ENCODE measurements at places on chromosomes 5 and 9.

DNA sequence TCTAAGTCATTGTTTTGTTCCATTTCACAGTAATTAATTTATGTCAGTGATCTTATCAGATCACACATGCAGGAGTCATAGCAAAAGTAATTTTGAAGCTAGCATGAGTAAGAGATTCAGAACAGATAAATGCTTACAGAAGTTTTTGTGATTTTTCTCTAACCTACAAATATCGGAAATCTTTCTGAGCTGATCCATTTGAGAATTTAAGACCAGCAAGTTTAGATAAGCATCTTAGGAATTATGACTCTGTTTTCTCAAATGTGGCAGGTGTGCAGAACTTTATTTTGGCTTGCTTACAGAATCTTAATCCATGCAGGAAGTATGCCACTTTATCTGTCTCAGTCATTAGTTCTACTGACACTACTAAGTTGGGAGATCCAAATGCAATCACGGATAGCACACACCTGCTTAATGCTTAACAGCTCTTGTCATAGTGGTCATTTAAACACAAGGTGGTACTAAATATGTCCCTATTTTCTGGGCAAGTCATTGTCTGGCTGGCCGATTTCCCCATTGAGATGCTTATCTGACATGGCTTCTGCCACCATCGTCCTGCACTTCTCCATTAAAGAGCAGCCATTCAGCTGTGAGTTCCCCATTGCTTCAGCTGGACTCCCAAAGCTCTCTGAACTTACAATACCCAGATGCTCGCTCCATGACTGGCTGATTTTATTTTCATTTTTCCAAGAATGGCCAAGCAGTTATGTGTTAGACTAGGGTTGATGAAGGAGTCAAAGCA is 305.4 kb upstream of the NUDT12 start:
- DNase-seq: no peak

- DNase-seq: no peak
Measured at GRCh38 chr5:163917747-163918146, 412.3 kb downstream of the MAT2B start.

GRCh38 chr9:25716220-25716872 is 38.1 kb upstream of the TUSC1 start:
- DNase-seq: no peak

DNA sequence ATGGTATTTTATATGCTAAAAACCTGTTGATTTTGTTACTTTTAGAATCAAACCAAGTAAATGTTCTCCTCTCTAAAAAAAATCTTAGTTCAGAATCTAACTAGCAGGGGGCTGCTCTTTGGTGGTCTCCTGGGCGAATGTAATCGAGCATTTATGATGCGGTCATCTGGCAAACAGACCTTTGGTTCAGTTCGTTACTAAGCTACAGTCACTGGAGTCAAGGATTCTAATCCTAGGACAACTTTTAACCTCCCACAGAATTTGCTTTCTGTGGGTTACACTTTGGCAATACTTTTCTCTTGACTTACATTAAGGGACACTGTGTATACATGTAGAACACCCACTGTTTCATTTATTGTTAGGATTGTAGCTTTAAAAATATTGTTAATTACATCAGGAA is 26.3 kb upstream of the FREM1 start:
- DNase-seq: no peak

GRCh38 chr9:134730011-134730760 is 88.6 kb downstream of the COL5A1 start:
- no peak for DNase-seq

- no peak for DNase-seq
Measured at GRCh38 chr9:110257097-110257841, 962 bp upstream of the TXN start.

GRCh38 chr5:122311497-122311960 is 508 bp upstream of the SNCAIP start:
- peak; percentile 9 for DNase-seq

- DNase-seq: no peak
Measured at GRCh38 chr9:126415741-126416370, 89.2 kb downstream of the MVB12B start.

GRCh38 chr5:151812757-151813309 is 41.1 kb downstream of the G3BP1 start:
- no peak for DNase-seq

GRCh38 chr9:17776735-17777134 is 197.9 kb downstream of the SH3GL2 start:
- DNase-seq: peak; percentile 49

- no peak for DNase-seq
Measured at GRCh38 chr9:97039514-97039860, 545 bp upstream of the CTSV start.

- DNase-seq: no peak
Measured at GRCh38 chr9:89883401-89884341, 278.9 kb downstream of the GADD45G start.

DNA sequence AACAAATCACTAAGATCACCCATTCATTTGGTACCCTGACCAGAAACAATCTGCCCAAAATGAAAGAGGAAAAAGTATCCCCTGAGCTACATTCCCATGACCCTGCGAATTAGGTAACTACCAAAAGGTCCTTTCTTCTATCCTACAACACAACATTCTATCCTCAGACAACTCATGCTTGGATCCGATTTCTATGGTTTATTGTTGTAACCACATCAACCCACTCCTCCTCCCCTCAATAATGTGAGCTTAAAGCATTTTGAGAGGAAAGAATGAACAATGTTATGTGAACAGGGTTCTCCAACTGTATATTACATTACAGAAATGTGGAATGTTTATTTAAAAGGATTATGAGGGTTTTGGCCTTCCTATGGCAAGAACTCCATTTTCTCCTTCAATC is 4.0 kb downstream of the SLC35D2 start:
- DNase-seq: no peak

DNA sequence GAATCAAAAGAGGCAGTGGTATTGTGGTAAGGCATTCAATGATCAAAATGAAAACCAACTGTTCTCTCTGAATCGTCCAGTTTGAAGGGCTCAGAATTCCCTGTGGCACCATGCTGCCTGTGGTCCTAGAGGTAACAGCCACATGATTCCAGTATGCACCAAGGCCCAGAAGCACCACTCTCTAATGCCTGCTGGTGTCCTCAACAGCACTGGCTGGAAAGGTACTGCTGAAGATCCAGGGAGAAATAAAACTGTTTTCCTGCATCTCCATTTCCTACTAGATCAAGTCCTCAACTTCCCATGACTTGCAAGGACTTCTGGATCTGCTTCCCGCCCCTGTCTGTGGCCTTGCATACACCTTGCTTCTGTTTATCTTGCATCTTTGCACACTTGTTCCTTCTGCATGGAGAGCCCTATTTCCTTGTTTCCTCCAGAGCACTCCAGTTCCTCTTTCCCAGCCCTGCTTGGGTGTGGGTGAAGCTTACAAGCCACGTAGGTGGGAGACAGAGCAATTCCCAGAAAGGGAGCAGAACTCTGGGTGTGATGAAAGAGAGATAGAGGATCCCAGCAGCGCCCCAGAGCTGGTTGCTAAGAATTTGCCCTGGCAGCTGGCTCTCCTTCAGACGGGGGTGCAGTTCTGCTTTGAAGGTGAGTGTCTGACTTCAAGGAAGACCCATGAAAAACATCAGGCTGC is 41.0 kb upstream of the EQTN start:
- no peak for DNase-seq

DNA sequence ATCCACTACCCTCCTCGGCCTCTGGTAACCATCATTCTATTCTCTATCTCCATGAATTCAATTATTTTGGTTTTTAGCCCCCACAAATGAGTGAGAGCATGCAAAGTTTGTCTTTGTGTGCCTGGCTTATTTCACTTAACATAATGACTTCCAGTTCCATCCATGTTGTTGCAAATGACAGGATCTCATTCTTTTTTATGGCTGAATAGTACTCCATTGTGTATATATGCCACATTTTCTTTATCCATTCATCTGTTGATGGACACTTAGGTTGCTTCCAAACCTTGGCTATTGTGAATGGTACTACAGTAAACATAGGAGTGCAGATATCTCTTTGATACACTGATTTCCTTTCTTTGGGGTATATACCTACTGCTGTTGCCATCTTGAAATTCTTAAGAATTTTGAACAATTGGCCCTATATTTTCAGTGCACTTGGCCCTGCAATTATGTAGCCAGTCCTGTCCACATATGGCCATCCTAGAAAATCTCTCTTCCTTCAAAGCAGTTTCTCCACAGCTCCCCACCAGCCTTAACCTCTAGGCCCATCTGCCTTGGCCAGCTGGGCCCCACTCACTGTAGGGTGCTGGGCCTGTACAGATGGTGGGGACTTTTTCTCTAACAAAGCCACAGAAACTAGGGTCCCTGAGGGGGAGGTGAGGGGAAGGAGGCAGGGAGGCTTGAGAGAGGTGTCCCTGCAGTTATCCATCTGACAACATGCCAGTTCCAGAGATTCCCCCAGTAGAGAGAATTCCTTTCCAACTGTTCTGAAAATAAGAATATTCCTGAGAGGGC is 81.9 kb upstream of the LHFPL2 start:
- no peak for DNase-seq

DNA sequence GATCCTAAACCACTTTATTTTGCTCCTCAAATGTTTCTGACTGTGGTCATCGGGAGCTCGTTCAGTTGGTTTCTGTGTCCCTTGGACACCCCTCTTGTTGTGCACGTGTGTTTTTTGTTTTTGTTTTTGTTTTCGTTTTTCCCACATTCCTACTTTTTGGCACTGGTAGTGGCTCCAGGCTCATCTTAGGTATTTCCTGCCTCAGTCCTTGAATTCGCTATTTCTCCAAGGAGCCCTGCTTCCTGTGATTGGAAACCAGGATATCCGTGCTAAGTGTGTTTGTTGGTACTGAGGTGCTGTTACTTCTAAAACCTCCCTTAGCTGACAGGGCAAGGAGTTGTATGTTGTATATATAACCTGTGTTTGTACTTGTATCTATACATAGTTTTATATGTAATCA is 5.9 kb downstream of the HMCN2 start:
- no peak for DNase-seq

DNA sequence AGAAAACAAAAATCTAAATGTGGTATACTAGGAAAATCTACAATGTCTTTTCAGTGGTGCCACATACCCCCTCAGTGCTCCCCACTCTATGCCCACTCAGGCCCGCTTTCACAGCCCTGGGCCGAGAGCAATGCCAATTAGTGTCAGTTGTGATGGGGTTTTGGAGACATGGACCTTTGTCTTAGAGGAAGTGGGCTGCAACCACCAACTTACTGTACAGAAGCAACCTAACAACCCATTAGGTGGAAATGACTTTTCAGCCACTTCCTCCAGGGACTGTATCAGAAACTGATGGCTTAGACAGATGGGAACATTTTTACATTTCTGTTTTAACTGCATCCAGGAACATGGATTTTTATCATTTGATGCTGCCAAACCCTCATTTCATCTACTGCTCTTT is 268.0 kb downstream of the BNC2 start:
- no peak for DNase-seq

- DNase-seq: no peak
Measured at GRCh38 chr9:38047301-38048251, 21.5 kb downstream of the SHB start.

DNA sequence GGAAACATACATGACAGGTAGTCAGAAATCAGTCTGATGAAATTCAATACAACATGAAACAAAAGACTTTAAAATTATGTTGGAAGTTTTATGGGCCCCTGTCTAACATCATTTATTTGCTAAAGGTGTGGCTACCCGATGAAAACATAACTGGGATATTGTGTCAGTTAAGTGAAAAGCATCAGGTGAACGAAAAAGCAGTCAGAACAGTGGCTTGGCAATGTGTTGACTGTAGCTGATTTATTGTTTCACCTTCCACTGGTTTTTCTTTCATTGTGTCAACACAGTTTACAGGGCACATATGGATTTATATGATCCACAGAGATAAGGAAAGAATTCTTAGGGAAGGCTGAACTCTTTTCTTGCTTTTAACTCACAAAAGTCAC is 429.6 kb upstream of the ZNF608 start:
- no peak for DNase-seq

DNA sequence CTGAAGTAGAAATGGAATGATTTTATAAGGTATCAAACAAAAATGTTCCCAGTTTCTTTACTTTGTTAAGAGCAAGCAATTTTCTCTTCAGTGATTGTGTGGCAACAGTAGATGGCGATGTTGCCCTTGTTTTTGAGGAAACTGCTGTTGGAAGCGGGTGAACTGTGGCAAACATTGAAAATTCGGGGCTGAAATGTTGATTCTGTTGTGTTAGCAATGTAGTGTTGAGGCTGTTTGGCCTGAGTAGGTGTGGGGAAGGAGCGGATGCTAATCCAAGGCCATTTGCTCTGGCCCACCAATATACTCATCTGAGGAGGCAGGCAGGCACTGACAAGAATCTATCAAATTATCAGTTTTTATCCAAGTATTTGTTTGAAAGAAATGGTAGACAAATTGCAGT is 129.8 kb downstream of the SLC12A2 start:
- peak; percentile 9 for DNase-seq

DNA sequence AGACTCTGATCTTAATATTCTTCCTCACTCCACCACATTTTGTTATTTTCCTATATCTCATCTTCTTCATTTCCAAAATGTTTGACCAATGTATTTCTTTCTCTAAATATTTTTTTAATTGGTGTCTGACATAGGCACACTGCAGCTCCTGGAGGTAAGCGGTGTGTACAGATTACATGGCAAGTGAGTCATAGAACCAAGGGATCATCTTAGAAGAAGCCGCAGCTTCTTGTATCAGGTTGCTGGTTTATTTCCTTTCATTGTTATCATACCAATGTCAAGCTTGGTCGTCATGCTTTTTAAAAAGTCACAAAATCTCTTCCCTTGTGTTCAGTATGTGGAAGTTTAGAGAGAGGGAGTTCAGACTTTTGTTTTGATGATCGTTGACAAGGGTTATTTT is 526.1 kb upstream of the CDH18 start:
- DNase-seq: no peak

DNA sequence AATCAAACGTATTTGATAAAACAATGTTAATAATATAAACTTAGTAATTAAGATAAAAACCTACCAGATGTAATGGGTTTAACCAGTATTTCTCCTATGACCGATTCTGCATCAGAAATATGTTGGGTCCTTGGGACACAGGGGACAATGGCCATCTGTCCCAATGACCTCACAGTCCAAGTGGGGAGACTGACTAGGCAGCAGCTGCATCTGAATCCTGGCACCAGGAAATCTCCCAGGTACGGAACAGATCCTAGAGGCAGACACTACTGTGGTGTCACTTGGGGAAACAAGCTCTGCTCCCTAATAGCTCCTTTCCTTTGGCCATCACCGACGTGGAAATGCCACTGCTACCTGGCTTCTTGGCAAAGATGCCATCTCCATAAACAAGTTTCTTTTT is 81.8 kb upstream of the SARDH start:
- DNase-seq: no peak

- no peak for DNase-seq
Measured at GRCh38 chr5:159819591-159820411, 96.5 kb upstream of the ADRA1B start.

Data from hypothalamus (tissue), 51 donors.